Progenitor cell of endocrine pancreas (in vitro differentiated cells): ENCODE measurements at places on chromosomes 4 and X. TPM values are rescaled to one million over a fixed set of nuclear protein-coding genes. Genes with fewer than 3 reads are reported as not detected.

The ATOH1 gene
- 0.36 TPM in 1 of 2 replicates, not detected in the other for total RNA-seq

The GATA1 gene
- total RNA-seq = not detected in 2 replicates

- DNase-seq = no peak
Measured at GRCh38 chrX:70439016-70439415, 5.6 kb upstream of the DLG3 start.

GRCh38 chrX:40142417-40142816 is 44.7 kb upstream of the BCOR start:
- DNase-seq = no peak

GRCh38 chr4:52076731-52077130 is 25.6 kb downstream of the SPATA18 start:
- peak; percentile 20 for DNase-seq

DNA sequence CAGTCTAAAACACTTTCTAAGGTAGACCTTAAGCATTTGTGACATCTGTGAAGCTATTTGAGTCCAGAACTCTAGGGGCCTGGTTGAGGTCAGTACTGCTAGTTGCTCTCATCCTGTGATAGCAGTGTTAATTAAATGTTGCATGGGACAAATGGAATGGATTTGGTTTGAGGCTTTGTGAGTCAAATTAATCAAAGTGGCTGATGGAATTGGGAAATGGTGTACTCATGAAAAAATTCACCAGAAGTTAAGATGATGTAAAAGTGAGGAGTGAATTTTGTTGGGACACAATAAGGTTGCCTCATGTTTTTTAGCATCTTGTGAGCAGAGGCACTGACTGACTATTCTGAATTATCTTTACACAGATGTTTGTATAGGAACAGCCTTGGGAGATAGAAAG is 99.2 kb upstream of the ARSJ start:
- DNase-seq = no peak

GRCh38 chr4:152665691-152666395 is 14.0 kb downstream of the TMEM154 start:
- DNase-seq = no peak

DNA sequence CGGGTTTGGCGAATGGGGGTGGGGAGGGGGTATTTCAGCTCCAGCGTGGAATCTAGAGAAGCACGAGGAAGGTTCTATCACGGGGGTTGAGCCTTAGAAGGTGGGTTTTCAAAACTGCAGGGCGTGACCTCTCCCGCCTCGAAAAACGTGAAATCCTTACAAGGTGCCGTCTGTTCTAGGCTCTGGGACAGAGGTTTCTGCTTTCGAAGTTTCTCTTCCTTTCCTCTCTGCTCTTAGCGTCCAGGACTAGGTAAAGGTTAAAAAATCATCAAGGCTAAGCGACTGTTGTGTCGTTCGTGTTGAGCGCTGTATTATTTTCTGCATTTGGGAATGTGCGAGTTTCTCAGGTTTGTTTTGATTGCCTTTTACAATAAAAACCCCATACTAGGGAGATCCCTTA is 1.1 kb downstream of the FHL1 start:
- no peak for DNase-seq

GRCh38 chrX:132493095-132493494 is 4.3 kb upstream of the MBNL3 start:
- DNase-seq = no peak

- no peak for DNase-seq
Measured at GRCh38 chr4:145427991-145428390, 53.7 kb upstream of the SMAD1 start.

GRCh38 chrX:147333821-147334220 is 519.3 kb upstream of the CXorf51A start:
- no peak for DNase-seq

DNA sequence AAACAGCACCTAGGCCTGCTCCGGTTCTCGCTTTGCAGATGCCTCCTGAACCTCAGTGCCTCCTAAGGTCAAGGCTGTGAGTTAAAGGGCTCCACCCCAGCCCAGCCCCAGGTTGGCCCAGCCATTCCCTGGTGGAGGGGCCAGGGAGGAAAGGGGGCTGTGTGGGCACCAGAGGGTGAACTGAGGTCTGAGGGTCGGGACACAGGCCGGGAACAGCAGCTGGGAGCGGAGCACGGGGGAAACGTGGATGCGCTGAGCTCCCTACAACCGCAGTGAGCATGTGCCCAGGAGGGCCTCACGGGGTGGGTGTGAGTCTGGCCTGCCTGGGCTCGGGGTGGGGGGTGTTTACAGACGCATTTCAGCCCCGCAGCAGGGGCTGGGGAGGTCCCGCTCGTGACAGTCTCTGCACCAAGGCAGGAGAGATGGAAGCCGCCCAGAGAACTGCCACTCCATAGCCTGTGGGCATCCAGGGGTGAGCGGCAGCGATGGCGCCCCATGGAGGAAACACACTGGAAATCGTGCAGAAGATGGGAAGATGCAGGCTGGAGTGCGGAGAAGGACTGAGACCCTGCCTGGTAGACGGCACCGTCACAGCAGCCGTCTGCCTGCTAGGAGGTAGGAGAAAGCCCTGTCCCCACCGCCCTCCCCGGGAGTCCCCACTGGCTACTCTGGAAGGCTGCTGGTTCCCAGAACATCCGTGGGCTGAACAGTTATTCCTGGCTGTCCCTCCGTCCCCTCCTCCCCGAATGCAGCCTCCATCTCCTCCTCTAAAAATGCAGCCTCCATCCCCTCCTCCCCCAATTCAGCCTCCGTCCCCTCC is 9.9 kb upstream of the SLC25A6 start:
- DNase-seq = no peak

DNA sequence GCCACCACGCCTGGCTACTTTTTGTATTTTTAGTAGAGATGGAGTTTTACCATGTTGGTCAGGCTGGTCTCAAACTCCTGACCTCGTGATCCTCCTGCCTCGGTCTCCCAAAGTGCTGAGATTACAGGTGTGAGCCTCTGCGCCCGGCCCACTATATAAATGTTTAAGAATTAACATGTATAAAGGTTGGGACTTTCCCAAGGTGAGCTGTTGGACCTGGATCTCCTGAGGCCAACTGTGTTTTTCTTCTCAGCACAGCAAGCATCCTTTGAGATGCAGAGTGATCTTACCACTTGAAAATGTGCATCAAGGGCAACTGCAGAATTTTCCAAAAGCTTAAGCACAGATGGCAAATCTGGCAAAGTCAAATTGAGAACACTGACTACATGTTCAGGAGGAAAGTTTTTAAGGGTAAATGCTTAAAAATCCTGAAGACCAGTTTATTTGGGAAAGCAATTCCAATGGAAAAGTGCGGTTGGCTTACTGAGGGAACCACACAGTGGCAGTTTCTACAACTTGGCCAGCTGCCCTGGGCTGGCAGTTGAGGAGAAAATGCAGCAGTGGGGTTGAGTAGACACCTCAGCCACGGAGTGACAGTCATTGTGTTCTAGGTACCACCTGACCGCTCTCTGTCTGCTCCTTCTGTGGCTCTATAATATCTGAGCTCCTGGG is 168.9 kb downstream of the CBR4 start:
- no peak for DNase-seq

- DNase-seq = no peak
Measured at GRCh38 chrX:101736651-101737050, 77.0 kb upstream of the ARMCX2 start.

GRCh38 chr4:1721666-1722550 is 587 bp downstream of the TACC3 start:
- DNase-seq = no peak
